ENCODE measurements at places on chromosomes 1 and 21. TPM values are rescaled to one million over a fixed set of nuclear protein-coding genes. Genes with fewer than 3 reads are reported as not detected.
A peak's percentile ranks its signal among the peaks of the same experiment; 100 is the strongest.

OR2T10 gene
- total RNA-seq: not detected

FMO5 gene
- total RNA-seq: 95.9 TPM

PLCH2 gene
- total RNA-seq: 2.4 TPM

RNASEL gene
- 12.8 TPM for total RNA-seq

C1orf141 gene
- not detected for total RNA-seq

SYT11 gene
- 8.9 TPM for total RNA-seq

NOS1AP gene
- 4.9 TPM for total RNA-seq

KDF1 gene
- 10.5 TPM for total RNA-seq

ENO1 gene
- total RNA-seq: 640 TPM

AADACL4 gene
- not detected for total RNA-seq

DUSP23 gene
- total RNA-seq: 71.1 TPM

WLS gene
- total RNA-seq: 89.8 TPM

ARHGAP30 gene
- total RNA-seq: 38.0 TPM

VAV3 gene
- total RNA-seq: 8.5 TPM

CD1B gene
- total RNA-seq: 0.61 TPM

- DNase-seq: no peak
Measured at GRCh38 chr1:17192394-17193221, 12.3 kb upstream of the PADI1 start.

DNA sequence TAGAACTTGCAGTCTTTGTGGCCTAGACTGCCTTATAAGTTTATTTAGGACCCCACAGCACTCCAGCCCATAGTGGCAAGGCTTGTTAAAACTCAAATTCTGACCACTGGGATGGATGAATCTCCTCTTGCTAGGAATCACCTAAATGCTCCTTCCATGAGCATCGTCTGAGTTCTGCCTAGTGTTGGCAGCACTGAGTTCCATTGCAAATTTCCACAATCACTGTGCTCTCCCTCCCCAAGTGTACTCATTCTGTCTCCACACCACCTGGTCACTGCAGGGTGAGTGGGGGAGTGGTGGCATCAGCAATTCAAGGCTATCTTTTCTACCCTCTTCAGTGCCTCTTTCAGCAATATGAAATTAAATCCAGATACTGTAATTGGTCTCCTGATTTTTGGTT, 46.7 kb upstream of the PTBP2 start:
- no peak for DNase-seq

GRCh38 chr1:70966018-70966638, 81.5 kb downstream of the PTGER3 start:
- DNase-seq: no peak

DNA sequence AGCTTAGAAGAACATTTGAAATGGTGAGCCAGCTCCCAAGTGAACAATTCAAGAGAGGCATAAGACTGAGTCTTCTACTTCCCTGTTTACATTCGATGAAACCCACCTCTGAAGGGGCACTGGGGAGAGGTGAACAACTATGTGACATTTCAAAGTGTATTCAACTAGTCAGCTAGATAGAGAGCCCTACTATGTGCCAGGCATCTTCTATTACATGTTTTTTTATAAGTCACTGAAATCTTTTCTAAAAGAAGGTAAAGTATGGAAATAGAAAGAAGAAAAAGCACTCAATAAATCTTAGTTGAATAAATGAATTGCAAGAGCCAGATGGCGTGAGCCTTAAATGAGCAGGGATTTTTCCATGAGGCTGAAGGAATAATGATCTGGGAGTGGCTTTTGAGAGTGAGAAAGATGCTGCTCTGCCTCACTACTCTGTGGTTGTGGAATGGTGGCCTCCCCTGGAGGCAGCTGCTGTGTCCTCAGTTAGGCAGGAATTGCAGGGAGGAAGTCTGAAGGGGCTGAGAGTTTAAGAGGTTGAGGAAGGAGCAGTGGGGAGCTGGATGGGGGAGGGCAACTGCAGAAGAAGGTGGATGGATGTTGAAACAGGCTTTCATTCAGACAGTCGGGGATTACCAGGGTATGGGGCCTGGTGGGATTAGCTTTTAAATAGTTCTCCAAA, 10.4 kb upstream of the PTPRF start:
- DNase-seq: no peak

DNA sequence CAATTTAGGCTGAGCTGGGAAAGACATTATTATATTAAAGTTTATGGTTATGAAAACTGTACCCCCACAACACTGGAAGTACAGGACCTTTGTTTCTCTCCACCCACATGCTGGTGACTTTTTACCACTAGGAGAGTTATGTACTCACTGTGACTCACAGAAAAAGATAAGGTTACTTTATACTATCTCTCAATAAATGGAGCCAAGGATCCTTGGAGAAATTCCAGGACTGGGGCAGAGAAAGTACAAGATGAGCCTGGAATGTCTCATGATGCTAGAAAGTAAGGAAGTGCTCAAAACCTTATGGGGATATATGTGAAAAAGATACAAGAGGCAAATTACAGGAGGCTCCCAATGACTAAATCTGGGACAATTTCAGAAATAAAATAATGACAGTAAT, 63.9 kb upstream of the C1orf105 start:
- DNase-seq: no peak

DNA sequence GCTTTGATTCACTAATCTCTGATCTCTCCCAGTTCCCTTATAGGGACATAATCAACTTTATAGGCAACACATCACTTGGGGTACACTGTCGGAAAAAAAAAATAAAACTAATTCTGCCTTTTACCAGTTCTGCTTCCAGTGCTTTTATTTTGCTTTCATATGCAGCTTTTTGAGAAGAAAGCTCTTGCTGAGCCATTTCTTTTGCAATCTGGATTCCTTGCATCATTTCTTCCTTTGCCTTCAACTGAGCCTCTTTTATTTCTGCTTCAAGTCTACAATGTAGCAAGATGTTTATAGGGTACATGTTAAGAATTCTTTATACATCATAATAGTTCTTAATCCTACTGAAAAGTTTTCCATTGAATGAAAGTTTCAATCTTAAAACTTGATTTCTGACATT, 30.6 kb downstream of the KIF14 start:
- no peak for DNase-seq

- no peak for DNase-seq
Measured at GRCh38 chr1:21184276-21184675, 7.6 kb upstream of the EIF4G3 start.

DNA sequence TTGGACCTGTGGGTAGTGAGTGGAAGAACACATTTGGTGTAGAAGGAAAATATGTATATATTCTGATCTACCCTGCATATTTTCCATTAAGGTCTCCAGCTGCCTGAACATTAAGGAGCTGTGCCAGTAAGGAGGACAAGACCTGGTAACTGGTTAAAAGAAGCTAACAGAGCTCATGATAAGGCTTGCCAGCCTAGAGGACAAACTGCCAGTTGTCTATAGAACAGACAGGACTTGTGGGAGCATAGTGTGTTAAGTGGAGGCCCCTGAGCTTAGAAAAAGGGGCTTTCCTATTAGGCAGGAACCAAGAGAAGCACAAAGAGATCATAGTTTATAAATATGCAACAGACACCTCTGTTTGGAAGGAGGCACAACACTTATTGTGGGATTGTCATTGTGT, 23.0 kb downstream of the DNM3 start:
- DNase-seq: no peak

DNA sequence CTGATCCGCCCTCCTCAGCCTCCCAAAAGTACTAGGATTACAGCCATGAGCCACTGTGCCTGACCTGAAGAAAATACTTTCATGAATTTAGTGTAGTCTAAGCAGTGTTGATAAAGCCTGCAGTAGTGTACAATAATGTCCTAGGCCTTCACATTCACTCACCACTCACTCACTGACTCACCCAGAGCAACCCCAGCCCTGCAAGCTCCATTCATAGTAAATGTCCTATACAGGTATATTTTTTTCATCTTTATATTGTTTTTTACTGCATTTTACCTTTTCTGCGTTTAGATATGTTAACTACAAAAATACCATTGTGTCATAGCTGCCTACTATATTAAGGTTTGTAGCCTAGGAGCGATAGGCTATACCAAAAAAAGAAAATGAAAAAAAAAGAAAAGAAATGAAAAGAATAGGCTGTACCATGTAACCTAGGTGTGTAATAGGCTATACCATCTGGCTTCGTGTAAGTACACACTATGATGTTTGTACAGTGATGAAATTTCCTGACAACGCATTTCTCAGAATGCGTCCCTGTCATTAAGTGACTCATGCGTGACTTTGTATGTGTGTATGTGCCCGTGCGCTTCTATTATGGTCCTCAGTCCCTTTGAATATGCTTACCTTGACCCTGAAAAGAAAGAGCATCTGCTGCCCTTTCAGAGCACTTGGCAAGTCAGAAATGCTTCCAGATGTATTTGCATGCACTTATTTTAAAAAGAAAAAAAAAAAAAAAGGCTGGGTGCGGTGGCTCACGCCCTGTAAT, 9.2 kb upstream of the SLAMF8 start:
- no peak for DNase-seq

GRCh38 chr1:184792450-184792969, 37.9 kb upstream of the EDEM3 start:
- no peak for DNase-seq

GRCh38 chr1:5818755-5819154, 173.5 kb downstream of the NPHP4 start:
- peak; percentile 19 for DNase-seq

- DNase-seq: no peak
Measured at GRCh38 chr1:176998183-176998795, 166.2 kb downstream of the ASTN1 start.

GRCh38 chr1:116912846-116913245, 3.1 kb downstream of the PTGFRN start:
- no peak for DNase-seq

- no peak for DNase-seq
Measured at GRCh38 chr1:92994105-92994712, 32.9 kb upstream of the DIPK1A start.

DNA sequence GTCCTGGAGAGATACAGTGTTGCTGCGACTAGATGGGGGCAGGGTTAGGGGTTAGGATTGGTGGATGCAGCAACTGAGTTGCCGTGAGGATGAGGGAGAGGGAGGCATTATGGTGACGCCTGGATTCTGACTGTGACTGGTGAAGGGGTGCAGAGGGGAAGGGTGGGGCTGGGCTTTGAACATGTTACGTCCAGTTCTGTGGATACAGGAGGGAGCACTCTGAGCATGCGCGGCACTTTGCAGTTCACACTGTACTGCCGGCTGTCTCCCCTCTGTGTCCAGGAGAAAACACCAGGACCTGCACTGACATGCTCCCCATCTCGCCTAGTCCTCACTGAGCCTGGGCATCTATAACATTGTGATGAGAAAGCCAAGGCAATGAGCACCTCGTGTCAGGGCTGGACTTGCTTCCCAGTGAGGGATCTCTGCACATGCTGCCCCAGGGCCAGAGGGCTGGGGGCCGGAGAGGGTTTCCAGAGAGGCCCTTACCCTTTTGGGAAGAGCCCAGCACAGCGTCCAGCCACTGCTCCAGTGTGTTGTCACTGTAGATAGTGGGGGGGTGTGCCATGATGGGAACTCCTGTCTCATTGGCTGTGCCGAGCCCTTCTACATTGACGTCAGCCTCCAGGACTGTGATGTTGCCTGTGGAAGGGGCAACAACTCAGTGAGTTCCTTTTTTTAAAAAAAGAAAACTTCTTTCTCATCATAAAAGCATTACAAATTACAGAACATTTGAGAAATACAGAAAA, 7.6 kb downstream of the FAM151A start:
- no peak for DNase-seq

DNA sequence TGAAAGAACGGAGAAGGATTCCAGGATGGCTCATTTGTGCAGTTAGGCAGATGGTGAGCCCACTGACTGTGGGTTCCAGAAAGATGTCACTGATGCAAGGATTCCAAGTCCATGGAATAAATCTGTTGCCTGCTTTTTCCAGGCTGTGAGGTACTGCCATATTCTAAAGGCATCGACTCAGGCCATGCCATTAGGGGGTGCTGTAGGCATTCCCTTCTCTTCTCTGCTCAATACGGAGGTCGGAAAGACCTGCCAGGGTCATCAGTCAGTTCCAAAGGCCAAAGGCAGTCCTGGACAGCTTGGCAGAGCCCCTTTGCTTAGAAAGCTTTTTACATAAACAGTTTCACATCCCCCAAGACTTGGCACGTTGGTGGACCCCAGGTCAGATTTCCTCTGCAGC, 31.7 kb upstream of the TMEM125 start:
- DNase-seq: no peak

DNA sequence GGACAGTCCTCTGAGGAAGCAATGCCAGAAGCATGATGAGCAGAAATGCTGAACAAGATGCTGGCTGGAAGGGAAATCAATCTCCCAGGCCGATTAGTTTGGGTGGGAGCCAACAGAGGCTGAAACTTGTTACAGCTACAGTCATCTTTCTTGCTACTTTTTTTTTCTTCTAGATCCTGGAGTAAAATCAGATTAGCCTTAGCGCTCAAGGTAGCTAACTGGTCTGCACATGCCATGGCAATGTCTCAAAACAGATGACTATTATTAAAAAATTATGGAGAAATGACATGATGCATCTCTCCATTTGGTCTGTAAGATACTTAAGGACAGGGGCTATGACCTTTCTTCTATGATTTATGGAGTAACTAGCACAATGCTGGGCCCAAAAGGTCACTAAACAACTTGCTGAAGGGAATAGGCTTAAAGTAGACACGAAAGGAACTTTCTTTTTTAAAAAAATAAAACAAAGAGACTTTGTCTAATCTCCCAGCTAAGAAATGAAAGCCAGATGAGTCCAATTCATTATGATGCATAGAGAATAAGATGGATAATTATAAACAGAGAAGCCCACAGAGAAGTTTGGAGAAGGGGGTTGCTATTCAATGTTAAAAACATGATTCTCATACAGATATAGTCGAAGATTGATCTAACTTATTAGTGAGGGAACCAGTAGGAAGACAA, 42.5 kb downstream of the UTP25 start:
- DNase-seq: no peak

DNA sequence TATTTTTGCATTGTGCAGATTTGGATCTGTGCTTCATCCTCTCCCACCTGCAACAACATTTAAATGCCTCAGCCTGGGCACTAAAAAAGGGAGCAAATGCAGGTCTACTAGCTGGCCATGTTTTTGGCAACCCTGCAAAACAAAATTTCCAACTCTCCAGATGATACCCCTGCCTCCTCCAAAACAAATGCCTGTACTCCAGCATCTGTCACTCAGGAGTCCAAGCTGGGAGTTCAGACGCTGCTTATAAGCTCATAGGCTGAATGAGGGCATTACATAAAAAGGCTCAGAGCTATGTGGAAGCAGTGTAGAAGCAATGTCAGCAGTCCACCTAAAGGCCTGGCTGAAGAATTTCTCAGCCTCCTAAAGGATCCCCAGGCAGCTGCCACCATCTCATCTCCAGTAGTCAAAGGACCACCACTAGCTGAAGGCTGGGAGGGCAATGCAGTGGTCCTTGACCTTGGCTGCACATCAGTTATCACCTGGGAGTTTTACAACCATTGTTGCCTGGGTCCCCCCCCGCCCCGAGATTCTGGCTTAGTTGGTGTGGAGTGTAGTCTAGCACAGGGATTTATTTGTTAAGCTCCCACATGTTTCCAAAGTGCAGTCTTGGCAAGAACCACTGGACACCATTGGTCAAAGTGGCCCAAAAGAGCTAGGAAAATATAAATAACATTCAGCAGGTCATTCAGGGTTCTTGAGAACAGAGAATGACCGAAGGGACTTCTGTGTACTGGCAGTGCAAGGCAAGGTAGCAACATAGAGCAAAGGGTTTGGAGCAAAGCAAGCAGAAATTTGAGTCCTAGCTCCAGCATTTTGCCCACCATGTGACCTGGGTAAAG, 57.2 kb downstream of the ITPKB start:
- no peak for DNase-seq

All from upper lobe of right lung (tissue), 1 donor.